ENCODE measurements at places on chromosomes 3 and 15.

- DNase-seq, result no peak
These were observed 50.8 kb downstream of the RFTN1 start for GRCh38 chr3:16462679-16463078.

DNA sequence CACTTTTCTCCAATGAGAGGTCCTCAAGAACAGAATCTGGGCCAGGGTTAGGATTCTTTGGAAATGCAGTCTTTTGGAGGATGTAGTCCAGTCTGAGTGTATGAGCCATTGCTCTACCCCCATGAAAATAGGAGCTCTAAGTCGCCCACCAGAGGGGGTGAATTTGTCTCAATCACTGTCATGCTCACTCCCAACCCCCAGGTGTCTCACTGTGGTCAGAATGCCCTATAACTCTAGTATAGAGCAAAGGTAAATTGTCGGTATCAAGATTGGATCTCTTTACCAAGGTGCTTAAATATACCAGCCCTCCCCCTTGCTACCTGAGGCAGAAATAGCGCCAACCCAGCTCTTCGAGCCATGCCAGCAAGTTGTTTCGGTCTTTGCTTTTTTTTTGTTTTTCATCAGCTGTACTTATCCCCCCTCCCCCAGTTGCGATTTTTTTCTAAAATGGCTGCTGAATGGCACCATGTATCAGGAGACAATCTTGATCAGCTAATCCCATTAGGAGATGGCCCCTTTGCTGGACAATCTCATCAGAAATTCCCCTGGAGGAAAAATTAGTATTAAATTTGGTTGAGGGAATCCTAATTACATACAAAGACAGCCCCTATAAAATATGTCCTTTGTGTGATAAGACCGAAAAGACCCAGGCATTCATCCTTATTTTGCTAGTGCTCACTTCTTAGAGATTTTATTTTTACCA is 130.7 kb downstream of the EBLN2 start:
- DNase-seq, result no peak

GRCh38 chr15:58324533-58324932 is 107.3 kb upstream of the LIPC start:
- DNase-seq, result no peak

DNA sequence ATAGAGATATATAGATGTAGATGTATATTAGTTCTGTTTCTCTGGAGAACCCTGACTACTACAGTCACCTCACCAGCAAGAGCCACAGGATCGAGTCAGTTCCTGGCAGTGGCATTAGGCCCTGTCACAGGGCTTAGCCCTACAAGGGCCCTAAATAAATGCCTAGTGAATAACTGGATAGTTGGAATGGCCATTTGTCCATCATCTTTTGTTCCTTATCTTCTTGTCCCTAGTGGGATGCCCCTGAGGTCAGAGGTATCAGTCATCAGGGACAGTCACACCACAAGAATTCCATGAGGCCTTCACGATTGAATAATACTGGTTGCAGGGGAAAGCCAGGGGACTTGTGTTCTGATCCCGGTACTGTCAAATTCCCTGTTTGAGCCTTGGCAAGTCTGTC is 204.9 kb upstream of the PPP2R3A start:
- DNase-seq, result no peak

DNA sequence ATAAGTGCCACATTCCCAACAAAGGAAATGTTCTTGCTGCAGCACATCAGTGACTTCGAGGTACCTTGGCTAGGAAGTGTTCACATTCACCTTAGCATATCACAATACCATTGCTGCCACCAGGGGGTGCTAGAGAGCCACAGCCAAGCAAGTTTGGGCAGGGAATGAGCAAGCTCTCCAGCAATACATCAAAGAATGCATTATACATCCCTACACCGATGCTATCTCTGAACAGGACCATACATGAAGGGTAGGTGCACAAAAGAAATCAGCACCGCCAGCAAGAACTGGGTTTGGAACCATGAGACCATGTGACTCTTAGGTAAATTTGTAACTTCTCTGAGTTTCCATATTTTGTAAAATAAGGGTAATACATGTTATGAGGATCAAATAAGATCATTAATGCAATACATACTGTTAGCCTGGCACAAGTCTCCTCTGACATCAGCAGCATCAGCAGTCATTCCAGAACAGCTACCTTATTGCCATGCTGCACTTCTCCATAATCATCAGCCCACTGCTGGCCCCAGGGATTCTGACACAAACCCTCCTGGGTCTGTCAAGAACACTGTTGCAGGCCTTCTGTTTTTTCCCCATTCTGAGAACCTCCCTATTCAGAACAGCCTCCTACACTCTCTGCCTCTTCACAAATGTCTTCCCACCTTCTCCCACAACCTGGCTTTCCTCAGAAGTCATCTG is 37.5 kb downstream of the RYK start:
- no peak for DNase-seq

DNA sequence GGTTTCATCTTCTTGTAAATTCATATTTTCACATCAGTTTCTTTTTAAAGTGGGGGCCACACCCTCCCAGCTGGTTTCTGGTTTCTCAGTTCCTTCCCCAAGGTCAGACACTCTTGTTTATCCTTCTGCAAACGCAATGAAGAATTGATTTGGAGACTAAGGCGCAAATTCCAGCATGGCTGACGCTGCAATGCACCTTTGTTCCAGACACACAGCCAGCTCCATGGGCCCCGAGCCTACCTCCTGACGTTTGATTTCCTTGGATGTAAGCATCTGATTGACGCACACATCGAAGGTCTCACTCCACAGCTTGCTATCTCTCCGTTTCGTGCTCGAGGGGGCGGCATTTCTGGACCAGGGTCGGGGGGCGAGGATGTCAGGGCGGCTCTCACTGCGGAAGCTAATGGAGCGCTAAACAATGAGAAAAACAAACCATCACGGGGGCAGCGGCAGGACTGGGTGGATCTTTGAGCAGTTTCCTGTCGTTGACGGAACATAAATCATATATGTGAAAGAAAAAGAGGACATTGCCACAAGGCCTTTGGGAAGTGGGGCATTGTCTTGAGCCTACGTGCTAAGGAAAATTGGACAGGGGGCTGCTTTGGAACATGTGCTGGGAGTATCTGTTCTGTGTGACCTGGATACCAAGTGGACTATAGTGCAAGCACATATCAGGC is 46.9 kb downstream of the ARHGEF3 start:
- DNase-seq, result no peak

DNA sequence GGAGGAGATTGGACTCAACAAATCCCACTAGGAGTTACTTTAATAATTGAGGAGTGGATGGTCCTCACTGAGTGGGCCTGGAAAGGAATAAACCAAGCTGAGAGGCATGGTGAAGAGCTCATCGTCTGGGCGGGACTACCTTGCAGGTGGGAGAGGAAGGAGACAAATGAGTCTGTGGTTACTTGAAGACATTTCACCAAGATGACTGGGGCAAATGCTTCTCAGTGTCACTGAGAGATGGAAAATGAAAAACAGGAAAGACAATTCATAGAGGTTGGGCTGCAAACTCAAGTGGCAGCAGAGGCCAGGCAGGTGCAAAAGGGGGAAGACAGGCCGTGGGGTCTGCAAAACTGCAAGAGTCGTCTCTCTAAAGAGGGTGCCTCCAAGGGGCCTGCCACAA is 1.5 kb upstream of the ARHGAP31 start:
- no peak for DNase-seq

- DNase-seq, result peak; percentile 47
These were observed 36.1 kb upstream of the EPHB3 start for GRCh38 chr3:184525337-184526087.

- peak; percentile 78 for DNase-seq
These were observed at the start of gene GYG1 for GRCh38 chr3:148991219-148992026. Gene GYG1 (plus strand): TSS chr3:148991540. CDS start chr3:148991641, 101 bp downstream.

- no peak for DNase-seq
These were observed 507 bp upstream of the JMJD7 start for GRCh38 chr15:41827290-41827879.

DNA sequence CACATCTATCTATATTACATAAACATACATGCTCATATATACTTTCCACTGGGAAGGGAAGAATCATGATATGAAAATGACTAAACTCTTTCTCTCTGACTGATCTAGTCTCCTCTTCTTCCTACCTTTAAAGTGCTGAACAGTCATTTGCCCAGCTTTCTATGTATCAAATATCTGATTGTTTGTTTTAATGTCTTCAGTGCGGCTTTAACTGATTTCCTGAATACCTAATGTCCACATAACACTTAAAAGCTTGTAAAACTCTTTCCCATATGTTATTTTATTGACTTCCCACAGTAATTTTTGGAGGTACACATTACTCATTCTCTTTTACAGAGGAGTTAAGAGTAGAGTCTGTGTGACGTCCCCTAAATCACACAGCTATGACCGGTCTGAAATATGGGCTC is 28.2 kb downstream of the CPOX start:
- DNase-seq, result no peak

GRCh38 chr3:177553579-177553978 is 356.3 kb upstream of the TBL1XR1 start:
- no peak for DNase-seq

- DNase-seq, result no peak
These were observed 491.1 kb downstream of the AGBL1 start for GRCh38 chr15:86570738-86571137.

- no peak for DNase-seq
These were observed 64.5 kb downstream of the LRTM1 start for GRCh38 chr3:54863366-54863765.

GRCh38 chr3:74789111-74789510 is 174.7 kb upstream of the CNTN3 start:
- DNase-seq, result no peak

GRCh38 chr3:68295457-68295856 is 636.9 kb downstream of the TAFA4 start:
- DNase-seq, result no peak

DNA sequence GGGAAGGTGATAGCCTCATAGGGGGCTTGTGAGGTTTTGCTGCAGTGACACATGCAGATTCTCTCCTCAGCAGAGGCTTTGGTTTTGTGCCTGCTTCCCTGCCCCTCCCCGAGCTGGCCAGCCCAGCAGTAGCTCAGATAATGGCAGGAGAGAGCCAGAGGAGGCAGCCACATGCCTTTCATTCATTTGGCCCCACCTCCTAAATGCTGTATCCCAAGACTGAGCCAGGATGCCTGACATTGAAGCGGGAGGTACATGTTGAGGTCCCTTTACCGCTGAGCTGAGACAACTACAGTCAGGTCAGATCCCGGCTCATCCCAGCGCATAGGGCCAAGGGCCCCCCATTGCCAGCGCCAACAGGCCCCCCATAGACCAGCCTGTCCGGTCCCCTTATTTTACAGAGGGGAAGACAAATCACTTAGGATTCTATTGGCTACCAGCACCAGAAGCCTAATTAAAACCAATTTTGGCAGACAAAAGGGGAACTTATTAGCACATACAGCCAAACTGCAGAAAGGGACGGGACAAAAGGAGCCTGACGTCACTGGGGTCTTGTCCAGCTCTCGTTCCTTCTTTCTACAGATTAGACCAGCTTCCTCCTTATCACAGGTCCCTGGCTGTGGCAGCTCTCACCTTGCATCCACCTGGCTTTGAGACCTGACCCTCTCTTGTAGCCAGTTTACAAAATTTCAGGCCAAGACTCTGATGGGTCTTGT is 12.1 kb upstream of the POLG start:
- DNase-seq, result no peak

DNA sequence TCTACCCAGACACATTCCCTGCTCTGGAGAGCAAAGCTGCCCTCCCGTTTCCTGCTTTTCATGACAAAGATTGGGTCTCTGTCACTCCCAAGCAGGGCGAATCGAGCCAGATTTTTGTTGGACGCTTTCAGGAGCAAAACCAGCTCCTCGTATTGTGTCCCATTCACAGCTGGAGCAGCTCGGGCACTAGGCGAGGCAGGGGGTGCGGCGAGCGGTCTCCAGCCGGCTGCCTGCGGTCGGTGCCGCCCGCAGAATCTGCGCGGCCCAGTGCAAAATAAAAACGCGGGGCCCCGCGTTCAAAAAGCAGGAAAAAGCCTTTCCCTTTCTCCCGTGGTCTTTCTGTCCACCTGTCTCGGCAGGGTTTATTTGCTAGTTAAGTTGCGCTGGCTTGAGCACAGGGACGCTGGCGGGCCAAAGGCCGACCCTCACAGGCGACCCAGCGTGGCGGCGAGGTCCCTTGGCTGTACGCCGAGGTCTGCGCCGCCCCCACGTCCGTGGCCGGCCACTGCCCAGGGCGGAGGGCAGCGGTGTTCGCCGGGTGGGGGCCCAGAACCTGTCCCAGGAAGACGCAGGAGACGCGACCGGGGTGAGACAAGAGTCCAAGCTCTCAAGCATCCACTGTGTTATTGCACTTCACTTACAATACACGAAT is 71.2 kb downstream of the CYP19A1 start:
- no peak for DNase-seq

DNA sequence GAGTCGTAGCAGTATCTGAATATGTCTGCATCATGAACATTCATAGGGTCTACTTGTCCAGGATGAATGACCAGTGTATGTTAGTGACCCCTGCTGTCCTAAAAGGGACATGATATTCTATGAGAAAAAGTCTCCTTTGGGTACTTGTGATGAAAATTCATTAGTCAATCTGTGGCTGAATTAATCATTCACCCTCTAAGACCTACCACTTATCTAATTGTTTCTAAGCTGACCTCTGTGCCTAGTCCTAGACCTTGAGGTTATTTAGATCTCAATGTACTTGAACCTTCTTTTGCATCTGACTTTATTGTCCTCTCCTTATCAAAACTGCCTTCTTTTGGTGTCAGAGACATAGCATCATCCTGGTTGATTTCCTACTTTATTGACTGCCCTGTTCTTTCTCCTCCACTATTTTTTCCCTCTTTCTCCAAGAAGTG is 799.3 kb downstream of the DIPK2A start:
- no peak for DNase-seq

- no peak for DNase-seq
These were observed 4.1 kb upstream of the P4HTM start for GRCh38 chr3:48985831-48986376.

- no peak for DNase-seq
These were observed 148.3 kb downstream of the MBNL1 start for GRCh38 chr3:152416808-152417580.

DNA sequence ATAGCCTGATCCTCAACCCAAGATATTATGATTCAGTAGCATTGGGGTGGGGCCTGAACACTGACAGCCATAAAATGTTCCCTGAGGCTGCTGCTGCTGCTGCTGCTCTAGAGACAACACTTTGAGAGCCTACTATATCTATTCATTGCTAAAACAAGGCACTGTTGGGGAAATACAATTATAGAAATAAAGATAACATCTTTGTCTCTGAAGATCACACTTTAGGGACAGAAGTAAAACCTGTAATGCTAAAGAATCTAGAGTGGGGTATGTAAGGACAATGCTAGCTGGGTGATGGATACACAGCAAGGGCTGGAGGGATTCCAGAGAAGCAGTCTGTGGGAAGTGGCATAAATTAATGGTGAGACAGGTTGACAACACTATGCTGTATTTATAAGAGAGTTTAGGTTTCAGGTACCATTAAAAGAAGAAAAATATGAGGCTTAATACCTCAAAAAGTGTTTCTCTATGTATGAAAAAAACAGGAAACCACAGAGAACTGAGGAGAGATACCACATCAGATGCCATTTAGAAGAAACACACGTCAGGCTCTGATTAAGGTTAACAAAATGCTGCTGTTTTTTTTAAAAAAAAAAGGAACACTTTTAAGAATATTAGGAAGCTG is 115.9 kb downstream of the CBLB start:
- no peak for DNase-seq
